ENCODE measurements at places on chromosomes 1 and 21.

GRCh38 chr1:240054109-240054701 is 37.5 kb upstream of the FMN2 start:
- DNase-seq, result no peak

- no peak for DNase-seq
Measured at GRCh38 chr1:157099633-157100009, at the start of gene ETV3L. Gene ETV3L, minus strand, starts transcription at chr1:157099808. Its CDS starts 285 bp downstream, at chr1:157099523.

DNA sequence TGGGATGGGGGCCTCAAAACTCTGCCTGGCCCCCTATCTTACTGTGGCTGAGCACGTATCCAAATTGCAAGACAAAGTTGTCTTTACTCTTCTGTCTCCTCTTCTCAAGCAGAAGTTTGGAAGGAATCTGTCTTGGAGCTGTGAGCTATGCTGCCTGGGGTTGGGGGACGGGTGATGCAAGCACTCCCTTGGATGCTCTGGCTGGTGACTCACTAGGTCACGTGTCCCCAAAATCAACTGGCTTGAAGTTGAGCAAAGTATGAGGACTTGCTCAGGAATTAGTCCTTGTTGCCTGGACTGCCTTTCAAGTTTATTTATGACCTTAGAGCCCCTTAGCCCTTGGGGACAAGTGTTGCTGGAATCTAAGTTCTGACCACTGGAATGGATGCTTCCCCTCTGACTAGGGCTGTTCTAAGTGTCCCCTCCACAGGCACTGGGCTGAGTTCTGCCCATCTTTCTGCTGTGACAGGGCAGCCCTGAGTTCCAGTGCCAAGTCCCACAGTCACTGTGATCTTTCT is 269.5 kb downstream of the HHAT start:
- DNase-seq, result no peak

- no peak for DNase-seq
Measured at GRCh38 chr1:98793136-98793535, 131.6 kb downstream of the SNX7 start.

DNA sequence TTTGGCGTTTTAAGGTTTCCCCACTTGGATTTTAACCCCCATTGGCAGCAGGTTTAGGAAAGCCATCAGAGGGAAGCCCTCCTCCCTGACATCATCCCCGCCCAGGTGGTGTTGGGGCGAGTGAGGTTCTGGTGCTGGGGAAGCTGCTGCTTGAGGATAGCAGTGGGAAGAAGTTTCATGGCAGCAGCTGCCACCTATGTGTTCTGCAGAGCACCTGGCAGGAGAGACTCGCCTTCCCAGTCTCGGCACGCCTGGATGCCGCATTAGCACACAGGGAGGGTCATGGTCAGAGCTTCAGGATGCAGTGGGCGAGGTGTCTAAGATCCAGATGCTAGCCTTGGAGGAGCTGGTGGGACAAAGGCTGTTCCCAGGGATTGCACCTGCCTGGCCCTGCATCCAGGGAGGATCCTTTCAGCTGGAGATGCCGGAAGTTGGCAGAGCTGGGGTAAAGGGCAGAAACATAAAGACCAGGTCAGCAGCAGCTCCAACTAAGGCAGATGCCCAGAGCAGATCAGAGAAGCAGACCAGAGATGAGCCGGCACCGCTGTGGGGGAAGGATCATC is 33.9 kb downstream of the ABCG1 start:
- DNase-seq, result no peak

GRCh38 chr1:215970406-215970805 is 403.3 kb downstream of the KCTD3 start:
- no peak for DNase-seq

GRCh38 chr1:239807361-239807760 is 284.3 kb upstream of the FMN2 start:
- no peak for DNase-seq

- no peak for DNase-seq
Measured at GRCh38 chr1:56438901-56439551, 140.3 kb downstream of the PLPP3 start.

DNA sequence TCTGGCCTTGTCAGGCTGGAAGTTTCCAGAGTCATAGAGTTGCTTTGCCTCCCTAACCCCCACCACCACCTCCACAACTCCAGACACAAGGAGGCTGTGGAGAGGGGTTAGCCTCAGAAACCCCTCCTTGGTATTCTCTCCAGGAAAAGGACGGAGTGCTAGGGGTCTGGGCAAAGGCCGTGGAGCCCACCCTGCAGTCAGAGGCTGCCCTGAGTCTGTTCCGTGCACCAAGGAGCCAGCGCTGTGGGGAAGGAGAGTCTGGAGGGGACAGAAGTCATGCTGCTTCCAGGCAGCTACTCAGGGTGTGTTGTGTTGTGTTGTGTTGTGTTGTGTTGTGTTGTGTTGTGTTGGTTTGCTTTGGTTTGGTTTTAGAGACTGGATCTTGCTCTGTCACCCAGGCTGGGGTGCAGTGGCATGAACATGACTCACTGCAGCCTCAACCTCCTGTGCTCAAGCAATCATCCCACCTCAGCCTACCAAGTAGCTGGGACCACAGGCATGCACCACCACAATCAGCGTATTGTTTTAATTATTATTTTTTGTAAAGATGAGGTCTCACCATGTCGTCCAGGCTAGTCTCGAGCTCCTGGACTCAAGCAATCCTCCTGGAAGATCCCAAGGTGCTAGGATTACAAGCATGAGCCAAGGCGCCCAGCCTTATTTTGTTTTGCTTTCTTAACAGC is 122.2 kb upstream of the TMEM51 start:
- no peak for DNase-seq

GRCh38 chr1:29289493-29289892 is 53.2 kb downstream of the PTPRU start:
- DNase-seq, result no peak

DNA sequence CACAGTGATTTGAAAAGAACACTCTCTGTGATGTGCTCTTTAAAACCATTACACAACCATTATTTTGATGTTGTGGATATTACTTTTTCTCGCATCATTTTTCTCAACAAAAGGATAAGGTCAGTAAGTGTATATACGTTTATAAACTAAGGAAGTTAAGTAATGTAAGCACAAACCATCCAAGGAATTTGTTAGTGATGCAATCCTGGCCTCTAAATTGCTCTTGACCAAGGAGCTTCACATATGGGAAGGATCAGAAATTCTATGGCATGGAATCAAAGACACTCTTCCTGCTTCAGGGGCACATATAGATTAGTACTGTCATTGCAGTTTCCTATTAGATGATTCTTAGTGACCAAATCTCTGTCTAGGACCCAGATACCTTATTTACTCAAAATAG is 3.6 kb upstream of the PPP2R5A start:
- no peak for DNase-seq

DNA sequence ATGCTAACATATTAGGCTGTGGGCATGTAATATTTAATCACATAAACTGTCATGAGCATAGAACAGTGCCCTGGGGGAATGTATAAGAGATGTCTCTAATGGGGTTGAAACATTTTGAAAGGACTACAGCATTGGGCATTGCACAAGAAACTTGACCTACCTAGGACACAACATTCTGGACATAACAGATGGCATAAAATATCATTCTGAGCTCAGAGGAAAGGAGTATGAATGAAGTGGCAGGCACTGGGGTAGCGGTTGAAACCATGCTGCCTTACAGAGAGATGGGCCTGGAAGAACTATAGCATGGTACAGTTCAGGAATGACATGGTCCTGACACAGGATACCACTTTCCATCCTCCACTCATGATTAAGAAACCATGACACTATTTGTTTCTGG is 69.0 kb downstream of the LPAR3 start:
- no peak for DNase-seq

GRCh38 chr1:101884621-101885020 is 112.1 kb downstream of the OLFM3 start:
- DNase-seq, result no peak

- DNase-seq, result no peak
Measured at GRCh38 chr1:225917536-225917935, 6.5 kb downstream of the PYCR2 start.

- no peak for DNase-seq
Measured at GRCh38 chr1:12136916-12137610, 29.7 kb upstream of the TNFRSF1B start.

- DNase-seq, result no peak
Measured at GRCh38 chr1:248861616-248862015, 2.7 kb upstream of the ZNF692 start.

DNA sequence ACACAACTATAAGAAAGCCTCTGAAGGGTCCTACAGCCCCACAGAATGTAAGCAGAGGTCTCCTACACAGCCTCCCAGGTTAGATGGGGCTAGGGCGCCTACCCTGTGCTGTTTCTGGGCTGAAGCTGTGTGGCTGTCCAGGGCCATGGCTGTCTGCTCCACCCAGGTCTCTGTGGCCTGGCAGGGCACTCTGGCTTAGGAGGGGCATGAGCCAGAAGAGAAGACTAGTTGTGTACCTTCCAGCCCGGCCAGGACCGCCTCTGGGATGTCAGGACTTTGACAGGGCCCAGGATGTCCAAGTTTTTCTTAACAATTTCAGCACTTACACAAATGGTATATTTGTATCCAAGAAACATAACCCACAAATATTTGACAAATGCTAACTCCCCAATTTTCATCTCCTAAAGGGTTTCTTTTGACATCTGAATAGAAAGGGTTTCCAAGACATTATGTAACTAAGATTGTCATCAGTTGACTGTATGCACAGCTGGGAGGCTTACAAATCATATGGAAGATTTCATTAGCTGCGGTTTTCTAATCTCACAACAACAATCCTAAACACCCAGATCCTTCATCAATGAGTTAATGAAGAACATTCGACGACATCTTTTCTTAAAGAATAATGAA is 80.5 kb downstream of the HSF2BP start:
- no peak for DNase-seq

- no peak for DNase-seq
Measured at GRCh38 chr1:169390303-169390702, 22.3 kb downstream of the BLZF1 start.

DNA sequence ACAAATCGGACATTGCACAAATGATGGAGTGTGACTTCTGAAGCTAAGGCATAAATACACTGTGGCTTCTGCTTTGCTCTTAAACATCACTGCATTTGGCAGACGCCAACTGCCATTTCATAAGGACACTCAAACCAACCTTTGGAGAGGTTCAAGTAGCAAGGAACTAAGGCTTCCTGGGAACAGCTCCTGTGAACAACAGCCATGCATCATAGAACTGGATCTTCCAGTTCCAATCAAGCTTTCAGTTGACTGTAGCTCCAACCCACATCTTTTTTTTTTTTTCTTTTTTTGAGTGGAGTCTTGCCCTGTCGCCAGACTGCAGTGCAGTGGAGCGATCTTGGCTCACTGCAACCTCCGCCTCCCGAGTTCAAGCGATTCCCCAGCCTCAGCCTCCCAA is 10.7 kb upstream of the HUNK start:
- DNase-seq, result peak; percentile 76

DNA sequence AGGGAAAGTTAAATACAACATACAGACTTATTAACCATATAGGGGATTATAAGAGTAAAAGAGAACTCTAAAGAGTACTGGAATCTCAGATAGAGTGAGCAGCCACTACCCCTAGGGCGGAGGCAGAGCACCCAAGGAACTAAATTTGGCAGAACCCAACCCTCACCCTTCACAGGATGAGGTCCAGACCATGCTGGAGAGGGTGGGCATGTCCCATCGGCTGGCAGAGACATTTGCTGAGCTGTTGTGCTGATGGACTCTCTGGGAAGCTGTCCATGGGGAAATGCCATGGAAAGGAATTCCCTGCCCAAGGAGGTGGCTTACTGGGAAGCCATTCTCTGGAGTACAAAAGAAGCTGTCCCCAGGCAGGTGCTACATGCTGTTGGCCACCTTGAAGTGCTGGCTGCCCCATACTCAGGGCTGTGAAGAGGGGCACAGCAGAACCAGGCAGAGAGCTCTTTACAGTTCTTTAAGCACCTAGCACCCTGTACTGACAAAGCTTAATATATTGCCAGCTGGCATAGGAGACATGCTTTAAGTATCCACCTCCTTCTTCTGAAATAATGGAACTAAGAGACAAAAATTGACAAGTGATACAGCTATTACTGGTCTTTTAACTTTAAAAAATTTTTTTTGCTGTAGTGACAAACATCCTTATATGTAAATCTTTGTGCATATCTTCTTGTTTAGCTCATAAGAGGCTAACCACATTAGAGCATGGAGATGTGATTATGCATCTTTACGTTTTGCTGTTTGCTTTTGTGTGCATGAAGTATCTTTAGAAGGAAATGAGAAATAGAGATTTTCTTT is 29.6 kb downstream of the TSNAX start:
- peak; percentile 7 for DNase-seq

GRCh38 chr1:116927049-116927798 is 17.5 kb downstream of the PTGFRN start:
- DNase-seq, result no peak

DNA sequence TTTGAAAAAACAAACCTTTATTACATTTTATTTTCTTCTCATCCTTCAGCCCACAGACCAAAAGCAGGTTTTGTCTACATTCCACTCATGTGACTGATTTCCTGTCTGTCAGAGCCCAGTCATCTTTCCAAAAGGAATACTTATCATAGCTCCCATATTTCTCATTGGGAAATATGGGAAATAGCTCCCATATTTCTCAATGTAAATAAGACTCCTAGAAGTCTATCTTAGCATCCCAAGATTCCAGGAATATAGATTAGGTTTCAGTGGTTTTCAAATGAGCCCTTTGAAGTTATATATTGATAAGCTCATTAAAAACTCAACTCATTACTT is 19.1 kb upstream of the NRDC start:
- DNase-seq, result no peak

DNA sequence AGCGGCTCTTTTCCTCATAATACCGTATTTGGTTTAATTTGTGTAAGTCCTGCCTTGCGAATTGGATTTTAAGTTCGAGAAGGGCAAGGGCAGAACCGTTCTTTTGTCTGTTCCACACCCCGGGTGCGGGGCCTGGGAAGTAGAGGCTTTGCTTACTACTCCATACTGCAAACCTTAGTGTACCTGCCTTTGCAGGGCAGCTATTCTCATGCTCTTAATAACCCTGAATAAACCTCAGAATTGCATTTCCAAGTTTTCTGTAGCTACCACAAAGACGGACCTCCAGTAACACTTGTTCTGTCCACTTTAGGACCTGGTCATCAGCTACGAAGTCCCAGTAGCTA is 657 bp upstream of the HNRNPU start:
- no peak for DNase-seq

DNA sequence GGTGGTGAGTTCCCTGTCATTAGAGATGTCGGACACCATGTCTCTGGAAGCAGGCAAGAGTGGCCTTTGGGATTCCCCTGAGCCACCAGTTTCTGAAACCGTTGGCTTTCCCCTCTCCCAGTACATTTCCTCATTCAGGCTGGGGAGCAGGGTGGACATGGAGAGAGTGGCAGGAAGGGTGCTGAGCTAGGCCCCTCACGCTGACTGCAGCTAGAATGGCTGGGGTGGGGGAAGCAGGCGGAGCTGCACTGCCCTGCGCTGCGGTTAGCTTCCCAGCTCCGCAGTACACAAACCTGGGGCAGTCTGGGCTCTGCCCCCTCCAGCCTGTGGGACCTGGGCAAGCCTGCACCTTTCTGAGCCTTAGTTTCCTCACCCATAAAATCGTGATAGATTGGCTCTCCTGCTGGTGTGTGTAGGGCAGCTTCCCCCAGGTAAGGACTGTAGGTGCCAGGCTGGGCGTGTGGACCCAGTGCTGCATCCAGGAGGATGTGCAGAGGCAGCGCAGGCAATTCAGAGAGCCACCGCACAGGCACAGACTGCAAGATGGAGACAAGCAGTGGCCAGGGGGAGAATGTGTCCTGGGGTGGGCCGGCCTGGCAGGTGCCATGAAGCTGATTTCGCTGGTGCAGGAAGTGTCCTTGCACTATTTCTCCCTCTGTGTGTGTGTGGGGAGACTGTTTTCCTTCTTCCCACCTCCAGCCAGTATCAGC is 3.0 kb downstream of the PLA2G2F start:
- DNase-seq, result no peak

Data from NCI-H2029 (cell line).